ENCODE measurements at places on chromosomes 7 and 10.

DNA sequence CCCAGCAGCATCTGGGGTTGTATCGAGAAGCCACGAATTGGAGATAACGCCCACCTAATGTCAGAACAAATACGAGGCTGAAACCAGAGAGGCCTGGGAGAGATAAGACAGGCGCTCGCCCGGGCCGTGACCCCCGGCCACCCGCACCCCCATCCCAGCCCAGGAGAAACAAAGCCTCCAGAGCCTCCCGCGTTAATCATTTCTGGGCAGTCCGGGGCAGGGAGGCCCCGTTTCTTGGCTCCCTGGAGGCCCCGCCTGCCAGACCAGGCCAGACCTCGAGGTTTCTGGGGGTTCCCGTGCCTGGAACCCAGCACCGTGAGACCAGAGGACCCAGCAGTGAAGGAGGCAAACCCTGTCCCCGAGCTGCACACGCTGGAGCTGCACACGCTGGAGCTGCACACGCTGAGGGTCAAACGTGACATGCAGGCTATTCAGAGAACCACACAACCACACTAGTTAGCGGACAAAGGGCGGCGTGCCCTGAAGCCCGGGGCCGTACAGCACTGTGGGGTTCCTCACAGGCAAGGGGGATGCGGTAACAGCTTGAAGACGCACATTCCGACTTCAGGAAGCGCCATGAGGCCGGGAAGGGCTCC is 53.4 kb downstream of the FOXL3 start:
- no peak for DNase-seq

DNA sequence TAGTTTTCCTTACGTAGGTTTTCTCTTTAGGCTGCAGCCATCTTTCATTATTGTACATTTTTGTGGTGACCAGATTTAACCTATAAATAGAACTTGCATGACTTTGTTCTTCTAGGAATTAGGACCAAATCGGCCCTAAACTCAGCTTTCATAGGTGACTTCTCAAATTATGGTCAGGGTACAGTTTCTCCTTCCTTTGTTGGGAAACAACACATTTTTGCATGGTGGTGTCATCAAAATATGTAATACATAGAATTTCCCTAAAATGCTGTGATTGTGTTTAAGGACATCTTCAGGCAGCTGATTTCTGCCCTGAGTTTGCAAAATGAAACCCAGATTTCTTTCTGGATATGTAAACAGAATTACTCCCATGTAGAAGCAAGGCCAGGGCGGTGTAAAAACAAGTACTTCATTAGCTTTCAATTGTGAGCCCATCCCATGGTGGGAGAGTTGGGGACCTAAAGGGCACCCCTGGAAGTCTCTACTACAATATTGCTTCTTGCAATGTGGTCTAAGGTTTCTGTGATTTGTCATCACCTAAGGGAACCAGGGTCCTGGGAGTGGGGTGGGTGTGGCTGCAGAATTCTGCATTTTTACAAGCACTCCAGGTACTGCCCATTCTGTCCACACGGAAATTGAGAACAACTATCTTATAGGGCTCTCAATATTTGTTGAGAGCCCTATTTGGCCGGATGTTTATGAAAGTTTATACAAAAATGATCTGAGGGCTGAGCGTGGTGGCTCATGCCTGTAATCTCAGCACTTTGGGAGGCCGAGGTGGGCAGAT is 121.0 kb upstream of the FAM171A1 start:
- no peak for DNase-seq

GRCh38 chr7:112143136-112143535 is 63.1 kb downstream of the DOCK4 start:
- no peak for DNase-seq

- no peak for DNase-seq
Measured at GRCh38 chr7:101128040-101128834, 1.3 kb downstream of the SERPINE1 start.

DNA sequence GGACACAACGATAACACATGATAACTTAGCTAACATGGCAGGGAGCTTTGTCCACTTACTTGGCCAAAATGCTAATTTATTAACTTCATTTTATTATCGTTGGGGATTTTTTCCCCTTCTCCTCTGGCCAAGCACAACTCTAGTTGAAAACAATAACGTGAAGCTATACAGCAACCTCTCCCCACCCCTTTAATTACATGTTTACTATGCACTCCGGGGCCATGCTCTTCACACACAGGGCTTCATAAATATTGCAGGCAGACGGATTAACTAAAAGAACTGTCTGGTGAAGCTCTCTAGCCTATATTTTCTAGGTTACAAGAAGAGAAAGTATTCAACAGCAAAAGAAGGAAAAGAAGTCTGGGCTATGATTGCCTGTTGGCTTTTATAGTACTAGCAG is 51.7 kb downstream of the XRCC2 start:
- DNase-seq, result no peak

- DNase-seq, result no peak
Measured at GRCh38 chr7:106795877-106796231, 69.2 kb upstream of the PIK3CG start.

DNA sequence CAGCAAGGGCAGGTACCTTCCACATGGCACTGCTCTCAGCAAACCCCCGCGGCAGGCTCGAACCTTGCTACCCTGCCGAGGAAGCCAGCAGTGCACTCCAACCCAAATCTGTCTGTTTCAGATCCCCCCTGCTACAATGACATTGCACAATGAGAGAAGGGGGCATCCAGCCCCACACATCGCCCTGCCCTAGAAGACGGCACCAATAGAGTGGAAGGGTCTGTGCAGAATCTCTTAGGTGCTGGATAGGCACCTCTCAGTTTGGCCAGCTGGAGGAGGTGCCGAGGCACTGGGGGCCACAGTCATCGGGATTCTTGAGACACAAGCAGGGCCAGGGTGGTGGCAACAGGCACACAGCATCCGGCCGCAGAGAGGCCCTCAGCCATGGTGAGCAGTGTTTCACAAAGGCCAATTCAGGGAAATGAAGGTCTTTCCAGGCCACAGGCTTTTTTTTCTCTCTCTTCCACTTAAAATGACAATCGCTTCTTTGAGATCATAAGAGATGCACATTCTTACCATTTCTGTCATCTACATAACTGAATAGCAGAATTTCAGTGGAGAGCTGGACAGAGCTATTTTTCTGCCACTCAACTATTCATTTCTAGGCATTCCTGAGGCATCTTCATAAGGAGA is 281.3 kb downstream of the TNS3 start:
- DNase-seq, result no peak

DNA sequence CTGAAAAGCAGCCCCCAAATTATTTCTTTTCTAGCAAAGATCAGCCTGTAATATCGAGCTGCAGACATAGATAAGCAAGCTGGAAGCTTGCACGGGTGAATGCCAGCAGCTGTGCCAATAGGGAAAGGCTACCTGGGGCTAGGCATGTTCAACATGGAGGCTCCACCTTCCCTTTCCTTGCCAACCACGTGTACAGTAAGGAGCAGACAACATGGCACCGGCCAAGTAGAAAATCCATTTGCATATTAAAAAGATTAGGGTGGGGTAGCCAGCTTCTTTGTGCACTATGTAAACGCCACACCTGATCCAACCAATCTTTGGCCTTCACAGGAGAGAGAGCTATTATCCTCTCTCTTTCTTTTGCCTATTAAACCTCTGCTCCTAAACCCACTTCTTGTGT is 56.7 kb upstream of the SEPHS1 start:
- DNase-seq, result no peak

GRCh38 chr7:25456467-25457171 is 228.3 kb upstream of the NPVF start:
- DNase-seq, result no peak

DNA sequence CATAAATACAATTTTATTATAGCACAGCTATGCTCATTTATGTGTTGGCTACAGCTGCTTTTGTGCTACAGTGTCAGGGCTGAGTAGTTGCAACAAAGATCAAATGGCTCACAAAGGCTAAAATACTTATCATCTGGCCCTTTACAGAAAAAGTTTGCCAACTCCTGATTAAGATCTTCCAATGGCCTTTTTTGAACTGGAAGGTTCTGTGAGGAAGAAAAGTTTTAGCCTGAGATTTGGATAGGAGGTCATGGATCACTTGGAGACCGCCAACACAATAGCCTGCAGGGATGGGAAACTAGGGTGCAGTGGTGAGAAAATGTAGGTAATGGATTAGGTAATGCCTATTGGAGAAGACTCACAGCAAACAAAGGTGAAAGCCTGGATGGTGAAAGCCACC is 169.8 kb downstream of the NOC3L start:
- DNase-seq, result no peak

DNA sequence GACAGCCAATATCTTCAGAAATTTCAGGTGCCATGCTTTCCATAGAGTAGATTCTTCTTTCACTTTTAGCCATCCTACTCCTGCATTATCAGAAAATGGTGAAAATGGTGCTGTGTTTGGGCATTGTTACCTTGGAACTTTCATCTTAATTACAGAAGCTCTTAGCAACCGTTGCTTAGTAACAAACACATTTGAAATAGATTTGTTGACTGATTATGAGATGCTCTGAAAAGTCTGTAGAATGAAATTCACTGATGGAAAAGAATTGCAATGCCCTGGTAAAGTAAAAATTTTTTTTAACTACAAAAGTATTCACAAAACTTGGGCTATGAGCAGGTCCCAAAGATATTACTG is 249.3 kb upstream of the NEBL start:
- DNase-seq, result no peak

DNA sequence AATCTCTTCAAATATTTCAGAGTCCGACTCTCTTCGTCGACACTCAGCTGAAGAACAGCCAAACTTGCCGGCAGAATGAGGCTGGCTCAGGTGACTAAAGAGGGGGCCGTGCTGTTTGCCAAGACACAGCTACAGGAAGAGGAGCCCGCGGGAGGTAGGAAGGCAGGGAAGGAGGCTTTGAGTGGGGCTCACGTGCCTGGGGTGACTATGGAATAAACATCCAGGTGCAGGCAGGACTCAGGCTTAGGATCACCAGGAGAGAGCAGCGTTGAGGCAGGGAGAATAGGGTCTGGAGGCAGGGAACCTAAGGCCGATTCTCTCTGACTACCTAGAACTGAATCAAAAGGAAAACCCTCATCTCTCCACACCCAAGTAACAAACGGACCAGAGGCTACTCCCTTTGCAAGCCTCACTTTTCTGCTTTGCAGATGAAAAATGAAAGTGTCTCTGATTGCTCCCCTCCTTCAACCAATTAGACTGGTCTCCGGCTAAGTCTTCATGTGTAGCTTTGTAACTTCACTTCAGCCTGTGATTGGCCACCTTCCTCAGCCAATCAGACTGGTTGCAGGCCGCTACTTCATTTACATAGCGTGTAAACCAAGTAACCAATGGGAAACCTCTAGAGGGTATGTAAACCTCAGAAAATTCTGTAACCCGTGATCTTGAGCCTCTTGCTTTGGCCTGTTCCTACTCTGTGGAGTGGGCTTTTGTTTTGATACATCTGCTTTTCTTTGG is 19.7 kb upstream of the BNIP3 start:
- no peak for DNase-seq

Data from stimulated activated CD4-positive, alpha-beta T cell treated with anti-CD3 and anti-CD28 coated beads, Interleukin-4, amount 100 ng/mL, for 24 hours (primary cell).